ENCODE measurements at places on chromosomes 2 and 18. TPM values are rescaled to one million over a fixed set of nuclear protein-coding genes. Genes with fewer than 3 reads are reported as not detected.

GRCh38 chr2:226775032-226775509 is 24.5 kb downstream of the IRS1 start:
- no peak for DNase-seq

GRCh38 chr2:225841314-225841713 is 441.8 kb downstream of the NYAP2 start:
- no peak for DNase-seq

NCKAP1 gene
- 140 TPM for total RNA-seq

DNA sequence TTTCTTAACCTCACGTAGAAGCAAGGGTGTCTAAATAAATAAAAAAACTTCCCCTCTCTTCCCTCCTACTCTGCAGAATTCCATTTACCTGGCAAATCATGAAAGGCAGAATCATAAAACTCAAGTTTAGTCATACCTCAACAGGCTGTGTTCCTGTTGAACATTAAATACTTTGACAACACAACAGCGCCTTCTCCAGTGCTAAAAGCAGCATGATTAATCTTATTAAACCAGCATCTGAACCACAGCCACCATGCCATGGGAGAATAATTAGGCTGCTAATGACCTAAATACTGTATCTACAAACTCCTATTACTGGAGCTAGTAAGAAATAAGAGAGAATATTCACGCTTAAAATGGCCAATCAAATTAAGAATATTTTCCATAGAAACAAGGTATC is 68.1 kb downstream of the CDH2 start:
- DNase-seq = no peak

SDC1 gene
- 266 TPM for total RNA-seq

ACTG2 gene
- total RNA-seq = 13.7 TPM

MARCHF4 gene
- total RNA-seq = not detected

- no peak for DNase-seq
These were observed 124.3 kb upstream of the AQP4 start for GRCh38 chr18:26989842-26990241.

- DNase-seq = peak; percentile 88
These were observed 493 bp downstream of the FN1 start for GRCh38 chr2:215435280-215435869.

LIMS3 gene
- 1.5 TPM for total RNA-seq

DNA sequence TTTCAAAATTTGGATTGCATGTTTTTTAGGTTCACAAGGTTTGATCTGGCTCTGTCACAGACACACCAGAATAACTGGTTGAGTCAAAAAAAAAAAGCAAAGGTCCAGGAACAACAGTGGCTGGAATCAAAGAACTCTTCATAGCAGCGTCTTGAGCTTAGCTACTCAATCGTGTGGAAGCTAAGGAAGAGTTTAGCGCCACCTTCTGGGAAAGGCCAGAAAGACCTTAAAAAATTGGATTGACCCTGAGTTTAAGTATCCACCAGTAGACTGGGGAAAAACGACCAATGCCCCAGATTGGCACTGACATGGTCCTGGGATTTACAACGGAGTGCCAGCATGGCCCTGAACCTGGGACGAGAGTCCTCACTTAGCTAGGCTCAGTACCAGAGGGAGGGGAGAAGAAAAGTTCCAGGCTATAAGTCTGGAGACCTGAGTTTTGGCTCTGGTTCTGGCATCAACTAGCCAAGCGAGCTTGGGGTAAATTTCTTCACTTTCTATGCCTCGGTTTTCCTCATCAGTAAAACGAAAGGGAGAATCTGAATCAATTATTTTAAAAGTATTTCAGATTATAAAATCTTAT is 71.1 kb upstream of the TFCP2L1 start:
- peak; percentile 66 for DNase-seq

RPIA gene
- 11.4 TPM for total RNA-seq

DNA sequence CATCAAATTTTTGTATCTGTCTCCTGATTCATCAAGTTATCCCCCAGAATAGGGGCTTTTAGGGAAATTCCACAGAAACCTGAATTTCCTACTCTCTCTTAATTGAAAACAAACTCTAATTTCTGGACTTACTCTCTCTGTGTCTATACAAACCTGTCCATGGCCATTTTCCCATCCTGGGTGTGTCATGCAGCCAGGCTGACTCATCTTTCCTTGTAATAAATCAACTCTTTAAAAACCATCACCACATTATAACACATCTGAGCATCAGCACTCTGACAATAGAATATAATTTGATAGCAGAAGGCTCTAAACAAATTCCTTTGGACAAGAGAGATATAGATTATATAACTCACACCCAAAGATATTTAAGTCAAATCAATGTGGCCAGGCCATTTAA is 610.2 kb downstream of the DCC start:
- DNase-seq = no peak

- DNase-seq = no peak
These were observed 189.4 kb upstream of the LHCGR start for GRCh38 chr2:48944956-48945355.

- peak; percentile 93 for DNase-seq
These were observed 3.2 kb downstream of the UBE2E3 start for GRCh38 chr2:180983468-180984242.

ACMSD gene
- 44.0 TPM for total RNA-seq

DNA sequence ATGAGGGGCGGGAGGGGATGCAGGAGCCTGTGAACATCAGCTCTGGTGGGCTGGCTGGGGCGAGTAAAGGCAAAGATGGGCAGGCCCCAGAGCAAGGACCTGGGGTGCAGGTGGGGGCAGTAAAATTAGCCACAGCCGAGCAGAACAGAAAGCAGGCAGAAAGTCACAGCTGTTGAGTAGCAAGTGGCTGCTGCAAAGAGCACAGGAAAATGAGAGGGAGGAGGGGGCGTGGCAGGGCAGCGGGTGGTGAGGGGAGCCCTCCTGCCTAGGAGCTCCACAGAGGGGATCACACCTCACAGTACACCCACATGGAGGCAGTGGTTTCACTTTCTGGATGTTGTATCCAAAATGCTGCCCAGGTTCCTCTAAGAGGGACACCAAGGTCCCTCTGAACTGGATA is 79.6 kb downstream of the LBH start:
- no peak for DNase-seq

RFX8 gene
- 0.28 TPM for total RNA-seq

TRIM54 gene
- total RNA-seq = 0.31 TPM

GRCh38 chr2:42290005-42290404 is 71.0 kb downstream of the COX7A2L start:
- no peak for DNase-seq

Data from kidney (tissue), 22 donors.